Choroid plexus epithelial cell (primary cell): ENCODE measurements at places on chromosomes 7 and 10.

DNA sequence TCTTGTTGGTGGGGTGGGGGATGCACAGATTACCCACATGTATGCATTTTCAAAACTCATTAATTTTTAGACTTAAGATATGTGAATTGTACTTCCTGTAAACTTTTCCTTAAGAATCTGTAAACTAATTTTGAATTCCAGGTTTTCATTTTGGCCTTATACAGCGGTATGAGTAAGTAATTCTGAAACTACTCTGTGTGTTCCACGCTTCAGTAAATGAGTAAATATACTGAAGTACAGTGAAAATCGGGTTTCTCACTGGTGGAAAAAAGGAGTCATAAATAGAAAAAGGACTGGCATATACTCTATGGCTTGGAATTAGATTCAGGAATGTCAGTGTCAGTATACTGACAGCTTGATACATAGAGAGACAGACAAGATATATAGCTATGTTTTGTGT is 72.8 kb downstream of the CTTNBP2 start:
- no peak for DNase-seq

- DNase-seq, result no peak
Observed at GRCh38 chr10:72114706-72115450, 26.5 kb upstream of the SPOCK2 start.

- DNase-seq, result no peak
Observed at GRCh38 chr7:137609500-137609899, 237.3 kb downstream of the DGKI start.

DNA sequence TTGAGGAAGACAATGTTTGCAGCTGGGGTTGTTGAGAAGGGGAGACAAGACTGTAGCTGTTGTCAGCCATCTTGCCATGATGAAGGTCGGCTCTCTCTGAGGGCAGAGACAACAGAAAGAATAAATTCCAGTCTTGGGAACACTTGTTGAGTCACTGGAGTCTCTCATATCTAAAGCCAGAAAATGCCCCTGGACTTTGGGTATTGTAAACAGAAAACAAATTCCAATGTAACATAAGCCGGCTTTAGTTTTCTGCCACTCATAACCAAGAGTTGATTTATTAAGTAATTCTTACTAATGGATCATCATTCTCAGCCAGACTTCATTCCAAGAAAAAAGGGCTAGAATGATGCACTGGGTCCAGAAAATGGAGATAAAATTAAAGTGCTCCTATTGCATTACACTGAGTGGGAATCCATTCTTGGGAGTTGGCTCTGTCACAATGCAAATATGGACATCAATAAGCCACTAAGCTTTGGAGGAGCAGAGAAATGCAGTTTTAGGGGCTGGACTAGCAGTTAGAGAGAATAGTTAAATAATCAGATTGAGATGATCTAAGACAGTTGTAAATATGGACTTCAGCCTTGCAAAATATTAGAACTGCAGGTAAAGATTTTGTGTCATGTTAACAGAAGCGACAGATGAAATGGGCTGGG is 78.9 kb downstream of the ADAM12 start:
- no peak for DNase-seq

DNA sequence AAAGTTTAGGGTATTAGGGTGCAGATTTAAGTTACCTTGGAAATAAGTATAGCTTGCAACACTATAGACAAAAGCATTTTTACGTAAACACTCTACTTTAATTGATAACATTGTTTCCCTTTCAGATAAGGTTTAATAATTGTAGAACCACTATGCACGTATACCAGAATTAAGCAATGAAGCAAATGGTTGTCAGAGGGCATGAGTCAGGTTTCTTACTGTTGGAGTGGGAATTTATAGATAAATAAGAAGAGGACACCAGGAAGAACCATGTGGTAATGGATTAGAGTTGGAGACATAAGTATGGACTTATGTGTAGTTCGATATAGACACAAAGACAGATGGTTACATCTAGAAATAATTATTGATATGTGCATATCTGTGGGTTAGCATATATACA is 355.6 kb downstream of the ETV1 start:
- DNase-seq, result peak; percentile 48

DNA sequence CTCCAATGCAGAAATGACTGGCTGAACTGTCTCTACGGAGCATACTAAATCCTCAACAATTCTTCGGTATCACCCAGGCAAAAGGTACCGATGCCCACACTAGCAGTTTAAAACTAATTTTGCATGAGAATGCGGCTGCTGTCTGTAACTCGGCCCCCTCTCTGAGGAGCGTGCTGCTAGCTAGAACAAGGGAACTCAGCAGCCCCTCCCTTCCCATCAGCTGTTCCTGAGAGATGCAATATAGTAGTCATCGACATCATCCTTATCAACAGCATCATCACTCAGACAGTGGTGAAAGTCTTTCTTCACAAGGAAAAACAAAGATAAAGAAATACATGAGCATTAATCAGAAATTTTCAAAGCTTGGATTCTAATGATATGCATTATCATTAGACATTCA is 189.1 kb upstream of the FRMD4A start:
- DNase-seq, result no peak

- DNase-seq, result peak; percentile 24
Observed at GRCh38 chr10:110304394-110304779, 333 bp downstream of the SMNDC1 start.

DNA sequence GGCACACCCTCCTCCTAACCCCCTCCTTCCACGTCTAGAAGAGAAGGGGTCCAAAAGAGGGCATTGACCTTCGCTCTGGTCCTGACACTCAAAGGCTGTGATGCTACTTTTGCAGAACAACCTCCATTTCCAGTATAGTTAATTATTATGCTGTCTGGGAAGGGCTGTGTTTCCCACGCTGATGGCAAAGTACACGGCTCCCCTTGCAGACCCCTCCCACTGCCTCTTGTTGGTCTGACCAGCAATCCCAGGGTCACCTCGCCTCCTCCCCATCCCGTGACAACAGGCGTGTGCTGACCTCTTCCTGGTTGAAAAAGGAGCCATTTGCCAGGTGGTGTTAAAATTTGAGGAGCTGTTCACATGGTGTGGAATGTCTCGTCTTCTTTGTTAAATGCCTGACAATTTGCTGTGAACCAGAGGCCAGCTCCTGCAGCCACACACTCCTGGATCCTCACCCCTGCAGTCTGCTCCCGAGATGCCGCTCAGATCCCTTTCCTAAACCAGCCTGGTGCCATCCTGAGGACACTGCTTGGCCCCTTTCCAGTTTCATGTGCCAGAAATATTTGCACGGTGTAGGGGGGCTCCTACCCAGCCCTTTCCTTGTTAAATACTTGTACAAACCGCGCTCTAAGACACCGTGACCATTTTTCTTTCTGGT is 321.7 kb downstream of the WDR37 start:
- DNase-seq, result no peak

DNA sequence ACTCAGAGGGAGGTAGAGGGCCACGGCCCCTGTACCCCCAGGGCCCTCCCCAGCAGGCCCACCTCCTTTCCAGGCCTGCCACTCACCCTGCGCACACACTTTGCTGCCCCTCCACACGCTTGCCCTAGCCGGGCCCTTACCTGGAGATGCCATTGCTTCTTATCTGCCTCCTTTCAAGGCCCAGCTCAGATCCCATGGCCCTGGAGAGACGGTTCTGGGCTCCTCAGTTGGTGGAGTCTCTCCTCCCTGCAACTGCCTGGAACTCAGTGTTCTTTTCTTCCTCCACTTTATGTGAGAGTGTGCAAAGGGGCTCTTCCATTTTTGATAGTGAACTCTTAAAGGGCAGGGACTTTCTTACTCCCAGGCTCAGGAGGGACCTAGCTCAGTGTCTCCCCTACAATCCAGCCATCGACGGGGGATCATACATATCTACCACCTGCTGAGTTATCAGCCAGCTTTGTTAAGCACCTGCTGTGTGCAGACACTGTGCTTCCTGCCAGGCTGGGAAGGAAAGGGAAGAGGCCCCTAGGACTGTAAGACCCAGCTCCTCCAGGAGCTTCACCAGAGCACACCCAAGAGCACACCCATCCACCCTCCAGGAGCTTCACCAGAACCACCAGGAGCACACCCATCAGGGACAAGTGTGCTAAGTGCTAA is 89.3 kb upstream of the MACROH2A2 start:
- DNase-seq, result no peak

- DNase-seq, result no peak
Observed at GRCh38 chr7:92557808-92558362, 29.3 kb downstream of the RBM48 start.
